ENCODE measurements at places on chromosomes 2 and 18. TPM values are rescaled to one million over a fixed set of nuclear protein-coding genes. Genes with fewer than 3 reads are reported as not detected.

The METTL4 gene
- total RNA-seq = 17.2 TPM

The CXCR1 gene
- not detected for total RNA-seq

- no peaks in the 10 kb centered on the region for H3K27me3 ChIP-seq
- no peaks in the 10 kb centered on the region for H3K36me3 ChIP-seq
- DNase-seq = no peak
- H3K27ac ChIP-seq = no peak overlapping the region
These were observed 1118.7 kb downstream of the SUCLG1 start for GRCh38 chr2:83340424-83340823.

DNA sequence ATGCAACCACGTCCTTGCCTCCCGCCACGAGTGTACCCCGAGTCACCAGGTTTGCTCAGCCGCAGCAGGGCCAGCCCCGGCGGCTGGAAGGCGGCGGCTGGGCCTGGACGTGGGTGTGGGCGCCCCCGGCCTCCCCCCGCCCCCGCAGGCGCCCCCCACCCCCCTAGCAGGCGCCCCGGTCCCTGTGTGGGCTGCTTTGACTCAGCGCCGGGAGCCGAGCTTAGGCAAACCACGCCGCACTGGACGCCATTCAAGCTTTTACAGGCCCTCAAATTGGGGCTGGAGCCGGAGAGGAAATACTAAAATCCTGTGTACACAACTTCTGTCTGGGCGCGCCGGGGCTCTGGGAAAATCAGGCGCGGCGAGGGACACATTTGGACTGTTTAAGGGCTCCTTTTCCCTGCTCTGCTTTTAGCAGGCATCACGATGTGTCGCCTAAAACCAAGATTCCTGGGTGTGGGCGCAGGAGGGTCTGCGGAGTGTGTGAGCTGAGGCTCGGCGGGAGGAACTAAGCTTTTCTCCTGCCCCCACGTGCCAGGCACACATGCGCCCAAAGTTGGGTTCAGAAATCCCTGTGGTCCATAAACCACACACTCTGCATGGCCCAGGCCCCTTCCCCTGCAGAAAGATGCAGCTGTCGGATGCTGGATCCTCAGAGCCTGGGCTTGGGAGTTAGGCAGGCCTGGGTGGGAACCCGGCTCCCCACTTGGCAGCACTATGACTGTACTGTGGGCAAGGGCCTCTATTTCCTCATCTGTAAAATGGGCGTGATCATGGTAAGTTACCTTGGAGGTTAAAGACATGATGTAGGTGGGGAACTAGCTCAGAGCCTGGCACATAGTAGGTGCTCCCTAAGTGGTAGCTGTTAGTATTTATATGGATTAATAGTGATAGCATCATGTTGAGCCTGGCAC is 57.6 kb downstream of the ATOH8 start:
- no peak overlapping the region for H3K27ac ChIP-seq
- no peak overlapping the region for H3K4me3 ChIP-seq
- H3K4me1 ChIP-seq = peaks cover 7% of the 10 kb centered on the region
- DNase-seq = no peak

- H3K36me3 ChIP-seq = no peaks in the 10 kb centered on the region
- H3K4me3 ChIP-seq = no peak overlapping the region
- peaks cover 78% of the 10 kb centered on the region for H3K27me3 ChIP-seq
- no peak overlapping the region for H3K27ac ChIP-seq
- H3K4me1 ChIP-seq = no peaks in the 10 kb centered on the region
These were observed 8.1 kb upstream of the GREB1 start for GRCh38 chr2:11525762-11526161.

DNA sequence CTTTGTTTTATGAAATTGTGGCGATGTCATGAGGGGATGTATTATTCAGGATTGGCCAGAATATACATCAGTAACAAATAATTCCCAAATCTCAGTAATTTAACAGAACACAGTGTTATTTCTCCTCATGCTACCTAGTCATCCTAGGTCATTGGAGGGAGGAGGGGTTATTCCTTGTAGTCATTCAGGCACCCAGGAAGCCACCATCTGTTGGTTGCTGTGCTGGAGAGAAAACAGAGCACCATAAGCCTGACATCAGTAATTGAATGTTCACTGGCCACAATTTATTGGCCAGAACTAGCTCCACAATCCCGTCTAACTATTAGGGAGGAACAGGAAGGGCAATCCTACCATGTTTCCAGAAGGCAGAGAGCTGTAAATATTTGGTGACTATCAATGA is 303.5 kb upstream of the CELF4 start:
- no peak for DNase-seq
- H3K27me3 ChIP-seq = no peaks in the 10 kb centered on the region
- H3K4me1 ChIP-seq = no peaks in the 10 kb centered on the region
- H3K36me3 ChIP-seq = no peaks in the 10 kb centered on the region

DNA sequence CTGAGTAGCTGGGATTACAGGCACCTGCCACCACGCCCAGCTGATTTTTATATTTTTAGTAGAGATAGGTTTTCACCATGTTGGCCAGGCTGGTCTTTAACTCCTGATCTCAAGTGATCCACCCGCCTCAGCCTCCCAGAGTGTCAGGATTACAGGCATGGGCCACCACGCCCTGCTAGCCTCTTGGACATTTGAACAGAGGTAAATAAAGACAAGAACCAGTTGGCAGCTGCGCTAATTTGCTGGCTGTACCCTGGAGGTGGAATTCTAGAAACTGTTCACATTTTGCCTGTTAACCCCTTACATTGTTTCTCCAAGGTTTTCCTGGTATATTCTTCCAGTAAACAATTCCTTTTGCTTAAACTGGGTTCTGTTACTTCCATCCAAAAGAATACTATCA is 132.9 kb downstream of the CDH2 start:
- H3K27me3 ChIP-seq = no peaks in the 10 kb centered on the region
- DNase-seq = no peak
- no peak overlapping the region for H3K4me3 ChIP-seq
- peaks cover 8% of the 10 kb centered on the region for H3K4me1 ChIP-seq
- H3K36me3 ChIP-seq = no peaks in the 10 kb centered on the region

DNA sequence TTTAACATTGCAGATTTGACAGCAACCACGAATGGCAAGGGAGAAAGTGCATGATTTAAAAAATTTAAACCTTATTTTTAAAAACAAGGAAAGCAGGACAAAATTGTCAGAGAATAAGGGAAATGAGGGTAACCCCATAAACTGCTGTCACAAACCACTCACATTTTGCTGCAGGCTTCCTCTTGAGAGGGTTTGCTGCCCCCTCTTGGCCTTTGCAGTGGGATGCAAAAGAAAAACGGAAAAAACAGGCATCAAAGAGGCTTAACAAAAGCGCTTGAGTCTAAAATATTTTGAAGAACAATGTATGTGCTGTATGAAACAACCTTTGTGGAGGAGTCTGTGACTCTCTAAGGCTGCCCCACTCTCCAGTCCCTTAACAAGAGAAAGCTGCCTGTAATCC is 91.6 kb downstream of the TMX3 start:
- H3K27me3 ChIP-seq = no peaks in the 10 kb centered on the region
- H3K4me1 ChIP-seq = no peaks in the 10 kb centered on the region
- H3K36me3 ChIP-seq = no peaks in the 10 kb centered on the region
- H3K27ac ChIP-seq = no peak overlapping the region
- peak; percentile 60 for DNase-seq
- no peak overlapping the region for H3K4me3 ChIP-seq

The APCDD1 gene
- 0.51 TPM for total RNA-seq

The NEDD4L gene
- total RNA-seq = 213 TPM
